Effector memory CD4-positive, alpha-beta T cell (primary cell): ENCODE measurements at places on chromosomes 2 and 18.

GRCh38 chr2:171482308-171482707 lies 40.0 kb upstream of the CYBRD1 start:
- no peak for DNase-seq

- no peak for DNase-seq
Observed at GRCh38 chr2:95054016-95054415, 28.5 kb downstream of the MAL start.

DNA sequence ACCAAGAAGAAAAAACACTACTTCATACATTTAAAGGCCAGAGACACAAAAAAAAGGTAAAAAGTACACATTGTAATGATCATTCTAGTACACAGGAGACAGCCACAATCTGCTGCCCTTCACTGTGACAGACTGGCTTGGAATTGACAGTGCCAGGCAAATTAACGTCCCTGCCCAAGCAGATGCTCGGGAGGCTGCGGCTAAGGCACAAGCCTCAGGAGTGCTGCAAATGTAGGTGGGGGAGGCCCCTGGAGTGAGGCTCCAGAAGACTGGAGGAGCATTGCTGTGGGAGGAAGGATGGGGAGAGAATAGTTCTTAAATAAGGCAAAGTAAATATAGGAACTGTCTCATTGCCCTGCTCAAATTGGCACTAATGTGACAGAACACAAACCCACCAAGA lies 18.6 kb downstream of the ERCC3 start:
- DNase-seq = no peak

GRCh38 chr2:128489526-128490273 lies 171.0 kb upstream of the HS6ST1 start:
- DNase-seq = no peak

- no peak for DNase-seq
Observed at GRCh38 chr2:95158441-95158840, 1.2 kb downstream of the ZNF514 start.

DNA sequence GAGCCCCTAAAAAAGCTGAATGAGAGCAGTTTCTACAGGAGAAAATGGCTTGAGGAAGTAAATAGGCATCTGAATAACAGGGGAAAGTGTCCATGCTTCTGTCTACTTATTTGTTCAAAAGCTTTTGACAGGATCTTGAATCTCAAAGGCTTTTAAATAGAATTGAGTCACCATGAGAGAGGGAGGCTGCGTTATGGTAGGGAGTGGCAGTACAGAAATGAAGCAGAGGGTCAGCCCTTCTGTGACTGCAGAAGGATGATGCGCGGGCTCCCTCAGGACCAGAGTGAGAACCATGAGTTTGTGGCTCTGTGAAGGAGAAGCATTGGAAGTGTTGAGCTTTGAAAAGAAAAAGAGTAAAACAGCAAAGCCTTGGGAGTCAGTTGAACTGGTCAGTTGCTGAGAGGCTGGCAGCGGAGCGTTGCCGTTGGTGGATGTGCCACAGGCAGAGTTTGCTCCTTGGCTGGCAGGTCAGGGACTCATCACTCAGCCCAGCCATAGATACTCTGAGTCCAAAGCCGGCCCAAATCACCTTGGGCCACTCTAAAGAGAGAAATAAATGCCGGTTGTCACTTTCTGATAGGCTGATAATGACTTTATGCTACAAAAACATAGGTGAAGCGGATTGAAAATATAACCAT lies 17.4 kb downstream of the COPS7B start:
- DNase-seq = no peak

DNA sequence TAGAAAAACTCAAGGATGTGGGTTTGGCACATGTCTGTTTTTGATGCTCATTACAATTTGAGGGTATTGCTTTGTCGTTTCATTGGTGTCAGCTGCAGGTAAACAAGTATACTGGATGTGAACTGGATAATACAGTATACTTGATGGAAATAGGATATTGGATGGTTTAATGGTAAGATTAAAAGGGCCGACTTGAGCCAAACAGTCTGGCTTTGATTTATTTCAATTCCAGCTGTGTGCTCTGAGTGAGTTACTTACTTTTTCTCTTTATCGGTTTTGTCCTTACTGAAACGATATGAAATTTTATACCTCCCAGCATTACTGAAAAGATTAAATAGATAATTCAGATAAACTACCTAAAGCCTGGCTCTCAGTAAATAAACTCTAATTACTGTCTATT lies 227.6 kb downstream of the ASXL3 start:
- no peak for DNase-seq

- DNase-seq = no peak
Observed at GRCh38 chr2:61177727-61178549, 15.9 kb downstream of the C2orf74 start.

DNA sequence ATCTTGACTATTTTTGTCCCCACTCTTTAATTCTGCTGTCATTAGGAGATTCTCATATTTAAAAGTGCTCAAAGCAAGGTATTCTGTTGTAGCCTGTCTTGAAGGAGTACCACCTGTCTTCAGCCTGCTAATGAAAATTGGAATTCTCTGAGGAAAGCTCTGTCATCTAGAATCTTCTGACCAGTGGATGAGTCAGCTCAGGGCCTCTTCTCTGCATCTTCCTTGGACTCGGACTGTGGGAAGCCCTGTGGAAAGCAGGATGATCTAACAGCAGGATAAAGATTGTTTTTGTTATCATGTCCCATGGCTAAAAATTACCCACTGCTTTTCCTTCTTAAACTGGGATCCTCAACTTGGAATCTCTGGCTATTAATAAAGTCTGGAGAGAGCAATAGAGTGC lies 18.7 kb upstream of the TMEM200C start:
- DNase-seq = no peak

GRCh38 chr2:1430491-1430890 lies 17.2 kb downstream of the TPO start:
- no peak for DNase-seq

GRCh38 chr2:74429487-74430451 lies 8.2 kb downstream of the WDR54 start:
- DNase-seq = no peak

- no peak for DNase-seq
Observed at GRCh38 chr2:100819370-100820272, at the start of gene NPAS2. TSS of gene NPAS2 (plus strand) at chr2:100820139. CDS start at chr2:100904755, 84,616 bp downstream.

DNA sequence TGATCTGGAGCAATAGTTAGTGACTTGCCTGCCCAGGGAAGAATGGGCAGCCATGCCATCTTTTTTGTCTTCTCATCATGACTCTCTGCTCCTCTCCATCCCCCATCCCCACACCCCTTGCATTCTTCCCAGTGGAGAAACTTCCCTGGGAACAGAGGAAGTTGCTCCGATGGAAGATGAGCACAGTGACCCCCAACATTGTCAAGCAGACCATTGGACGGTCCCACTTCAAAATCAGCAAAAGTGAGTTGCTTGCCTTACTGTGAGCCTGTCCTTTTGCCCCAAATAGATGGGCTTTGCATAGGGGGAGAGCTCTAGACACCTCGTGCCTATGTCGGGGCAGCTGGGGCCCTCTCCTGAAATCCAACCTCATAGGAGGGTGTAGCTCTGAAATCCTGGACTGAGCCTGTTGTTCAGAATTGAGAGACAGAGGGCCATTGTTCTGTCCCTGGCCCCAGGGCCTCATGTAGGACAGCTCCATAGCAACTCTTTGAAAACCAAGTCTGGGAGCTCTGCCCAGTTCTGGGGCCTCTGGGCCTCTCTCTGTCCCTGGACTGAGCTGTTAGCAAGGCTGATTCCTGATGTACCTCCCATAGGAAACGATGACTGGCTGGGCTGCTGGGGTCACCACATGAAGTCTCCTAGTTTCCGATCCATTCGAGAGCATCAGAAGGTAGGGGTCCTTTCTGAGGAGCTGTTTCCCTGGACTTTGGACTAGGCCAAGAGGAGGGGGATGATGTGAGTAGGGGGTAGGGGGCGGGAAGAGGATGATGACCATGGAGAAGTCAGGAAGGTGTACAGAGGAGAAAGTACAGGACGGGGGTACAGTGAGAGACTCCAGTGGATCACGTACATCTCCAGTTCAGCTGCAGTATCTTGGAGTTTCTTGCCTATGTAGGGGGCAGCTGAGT lies 35.2 kb downstream of the TTLL4 start:
- no peak for DNase-seq

DNA sequence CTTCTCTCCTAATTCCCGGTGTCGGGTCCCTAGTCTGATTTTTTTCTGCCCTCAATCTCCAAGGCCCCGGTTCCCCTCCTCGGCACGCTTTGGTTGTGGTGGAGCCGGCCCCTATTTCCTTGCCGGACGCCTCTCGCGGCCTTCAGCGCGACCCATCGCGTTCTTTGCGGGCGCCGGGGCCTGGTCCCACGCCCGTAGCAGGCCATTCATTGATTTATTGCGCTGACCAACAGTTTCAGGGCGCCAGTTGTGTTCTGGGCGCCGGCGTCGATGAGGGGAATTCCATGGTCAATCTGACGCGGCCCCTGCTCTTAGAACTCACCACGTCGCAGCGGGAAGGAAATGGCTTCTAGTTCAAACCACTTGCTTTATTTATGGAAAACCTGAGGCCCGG lies 396 bp downstream of the CNOT9 start:
- DNase-seq = peak; percentile 59

DNA sequence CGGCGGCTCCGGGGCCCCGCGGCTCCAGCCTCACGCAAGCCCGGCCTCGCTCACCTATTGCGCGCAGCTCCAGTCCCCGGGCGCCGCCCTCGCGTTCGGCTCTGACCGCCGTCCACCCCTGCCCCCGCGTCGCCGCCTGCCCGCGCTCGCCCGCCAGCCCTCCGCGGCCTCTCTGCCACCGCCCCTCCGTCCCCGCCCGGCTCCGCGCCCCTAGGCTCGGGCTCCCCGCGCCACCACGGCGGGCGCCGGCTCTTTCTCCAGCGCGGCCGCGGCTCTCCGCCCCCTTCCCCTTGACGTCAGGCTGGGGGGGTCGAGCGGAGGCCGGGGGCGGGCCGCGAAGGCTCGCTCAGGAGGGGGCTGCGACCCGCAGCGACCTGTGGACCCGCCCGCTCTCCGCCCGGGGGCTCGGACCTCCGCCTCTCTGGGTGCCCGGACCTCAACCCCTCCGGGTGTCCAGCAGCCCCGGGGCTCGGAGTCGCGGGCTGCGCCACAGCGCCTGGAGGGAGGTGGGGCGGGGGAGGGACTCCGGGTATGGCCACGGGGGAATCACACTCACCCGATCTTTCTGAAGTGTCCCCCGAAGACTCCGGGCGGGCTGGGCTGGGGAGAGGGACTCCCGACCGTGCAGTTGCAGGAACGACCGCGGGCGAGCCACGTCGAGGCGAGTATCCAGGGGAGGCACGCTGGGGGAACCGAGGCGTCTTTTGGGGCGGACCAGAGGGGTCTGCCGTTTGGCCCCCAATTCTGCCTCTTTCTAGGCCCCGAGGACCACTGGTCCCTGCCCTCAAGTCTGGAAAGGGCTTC lies at the start of gene SEMA4C:
TSS of gene SEMA4C (minus strand) at position 259 of the 804 bp plus-strand sequence. CDS start 2,194 bp downstream, outside the sequence.
- peak; percentile 48 for DNase-seq

- DNase-seq = no peak
Observed at GRCh38 chr2:215407061-215407460, 28.8 kb downstream of the FN1 start.

- DNase-seq = no peak
Observed at GRCh38 chr2:120005834-120006521, 6.9 kb upstream of the EPB41L5 start.

- no peak for DNase-seq
Observed at GRCh38 chr2:197286805-197287595, 23.6 kb downstream of the ANKRD44 start.

DNA sequence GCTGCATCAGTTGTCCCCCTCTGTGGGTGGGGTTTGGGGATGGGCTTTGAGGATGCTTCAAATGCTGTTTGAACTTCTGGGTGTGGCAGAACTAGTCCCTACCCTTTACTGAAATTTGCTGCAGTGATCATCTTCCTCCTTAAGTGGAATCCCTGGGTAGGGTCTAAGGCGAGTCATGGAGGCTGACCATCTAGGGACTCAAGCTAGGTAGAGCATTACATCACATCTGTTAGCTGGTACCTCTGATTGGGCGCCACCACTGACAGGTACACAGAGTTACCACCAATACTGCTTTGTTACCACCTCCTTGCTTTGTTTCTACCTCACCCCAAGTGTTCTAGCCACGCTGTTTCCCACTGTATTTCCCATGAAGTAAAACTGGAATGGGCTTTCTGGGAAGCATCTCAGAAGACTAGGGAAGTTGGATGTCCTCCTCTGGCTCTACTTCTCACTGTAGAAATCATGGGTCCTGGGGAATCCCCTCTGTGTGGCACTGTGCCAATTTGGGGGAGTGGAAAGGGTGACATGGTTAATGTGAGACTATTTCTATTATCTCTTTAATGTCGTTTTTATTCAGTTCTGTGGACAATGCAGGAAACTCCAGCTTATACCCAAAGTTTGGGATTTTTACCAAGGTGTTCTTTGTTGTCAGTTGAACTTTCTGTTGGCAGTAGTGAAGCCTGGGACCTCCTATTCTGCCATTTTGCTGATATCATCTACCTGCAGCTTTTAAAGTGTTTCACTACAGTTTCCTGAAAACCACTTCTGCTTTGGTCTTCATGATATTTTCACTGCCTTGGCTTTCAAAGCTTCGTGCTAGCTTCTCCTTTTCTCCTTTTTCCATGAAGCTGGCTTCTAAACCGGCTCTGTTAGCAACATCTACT lies 14.5 kb upstream of the SULT1C4 start:
- no peak for DNase-seq

DNA sequence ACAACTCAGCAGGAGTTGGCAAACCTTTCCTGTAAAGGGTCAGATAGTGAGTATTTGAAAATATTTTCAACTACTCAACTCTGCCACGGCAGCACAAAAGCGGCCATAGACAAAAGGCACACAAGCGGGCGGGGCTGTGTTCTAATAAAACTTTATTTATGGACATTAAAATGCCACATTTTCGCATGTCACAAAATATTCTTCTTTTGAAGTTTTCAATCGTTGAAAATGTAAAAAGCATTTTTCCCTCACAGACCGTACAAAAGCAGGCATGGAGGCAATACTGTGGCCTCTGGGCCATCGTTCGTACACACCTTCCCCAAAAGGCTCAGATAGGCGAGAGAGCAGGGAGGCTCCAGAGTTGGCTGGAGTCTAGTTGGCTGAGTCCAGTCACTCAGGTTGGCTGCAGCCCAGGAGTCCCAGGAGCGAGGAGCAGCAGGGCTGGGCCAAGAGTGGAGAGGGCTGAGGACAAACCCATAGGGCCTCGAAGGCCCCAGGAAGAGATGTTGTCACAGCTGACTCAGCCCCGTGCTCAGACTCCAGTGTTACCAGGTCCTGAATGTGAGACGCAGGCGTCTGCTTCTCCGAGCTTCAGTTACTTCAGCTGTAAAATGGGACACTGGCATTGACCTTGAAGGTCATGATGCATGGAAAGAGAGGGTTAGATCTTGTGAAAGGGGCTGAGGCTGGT lies 42.5 kb downstream of the SDC1 start:
- DNase-seq = no peak

DNA sequence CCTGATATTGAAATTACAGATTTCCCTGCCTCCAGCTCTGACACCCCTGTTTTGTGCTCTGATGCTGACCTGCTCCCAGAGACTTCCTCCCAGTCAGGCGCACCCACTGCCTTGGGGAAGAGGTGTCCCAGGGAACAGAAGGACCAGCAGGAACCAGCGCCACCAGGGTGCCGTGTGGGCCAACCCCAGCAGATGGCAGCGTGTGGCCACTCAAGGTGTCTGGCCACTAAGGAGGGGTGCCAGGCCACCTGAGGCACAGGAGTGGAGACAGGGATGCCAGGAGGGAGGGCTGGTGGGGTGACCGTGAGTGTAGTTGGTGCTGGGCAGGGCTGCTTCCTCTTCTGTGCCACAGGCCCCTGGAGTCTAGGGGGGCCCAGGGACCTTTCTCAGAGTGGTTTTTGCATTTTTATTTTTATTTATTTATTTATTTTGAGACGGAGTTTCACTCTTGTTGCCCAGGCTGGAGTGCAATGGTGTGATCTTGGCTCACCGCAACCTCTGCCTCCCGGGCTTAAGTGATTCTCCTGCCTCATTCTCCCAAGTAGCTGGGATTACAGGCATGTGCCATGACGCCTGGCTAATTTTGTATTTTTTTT lies 56.0 kb downstream of the TEX44 start:
- DNase-seq = peak; percentile 28
